ENCODE measurements at places on chromosomes 2 and 18.

GRCh38 chr2:233280114-233280693 lies 27.4 kb upstream of the SAG start:
- no peak for DNase-seq

GRCh38 chr2:174222154-174222553 lies 26.2 kb downstream of the OLA1 start:
- no peak for DNase-seq

DNA sequence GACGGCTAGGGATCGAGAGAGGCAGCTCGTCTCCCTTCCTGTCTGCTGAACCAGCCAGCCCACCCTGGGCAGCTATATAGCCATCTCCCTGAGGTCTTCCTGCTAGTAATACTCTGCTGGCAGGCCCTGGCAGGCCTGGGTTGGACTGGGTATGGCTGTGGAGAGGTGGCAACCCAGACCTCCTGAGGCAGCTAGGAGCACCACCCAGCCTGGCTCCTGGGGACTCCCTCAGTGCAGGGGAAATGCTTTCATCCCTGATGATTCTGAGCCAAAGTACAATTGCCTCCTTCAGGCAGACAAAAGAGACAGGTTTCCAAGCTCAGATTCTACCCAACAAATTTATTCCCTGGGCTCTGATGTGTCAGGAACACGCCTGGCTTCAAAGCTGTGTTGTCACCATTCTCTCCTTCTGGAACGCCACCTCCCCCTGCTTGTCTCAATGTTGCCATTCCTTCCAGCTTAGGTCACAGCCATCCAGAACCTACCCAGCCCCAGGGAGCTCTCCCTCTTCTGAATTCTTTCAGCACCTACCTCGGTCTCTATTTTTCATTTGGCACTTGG lies 4.7 kb upstream of the DNAJB2 start:
- DNase-seq, result no peak

DNA sequence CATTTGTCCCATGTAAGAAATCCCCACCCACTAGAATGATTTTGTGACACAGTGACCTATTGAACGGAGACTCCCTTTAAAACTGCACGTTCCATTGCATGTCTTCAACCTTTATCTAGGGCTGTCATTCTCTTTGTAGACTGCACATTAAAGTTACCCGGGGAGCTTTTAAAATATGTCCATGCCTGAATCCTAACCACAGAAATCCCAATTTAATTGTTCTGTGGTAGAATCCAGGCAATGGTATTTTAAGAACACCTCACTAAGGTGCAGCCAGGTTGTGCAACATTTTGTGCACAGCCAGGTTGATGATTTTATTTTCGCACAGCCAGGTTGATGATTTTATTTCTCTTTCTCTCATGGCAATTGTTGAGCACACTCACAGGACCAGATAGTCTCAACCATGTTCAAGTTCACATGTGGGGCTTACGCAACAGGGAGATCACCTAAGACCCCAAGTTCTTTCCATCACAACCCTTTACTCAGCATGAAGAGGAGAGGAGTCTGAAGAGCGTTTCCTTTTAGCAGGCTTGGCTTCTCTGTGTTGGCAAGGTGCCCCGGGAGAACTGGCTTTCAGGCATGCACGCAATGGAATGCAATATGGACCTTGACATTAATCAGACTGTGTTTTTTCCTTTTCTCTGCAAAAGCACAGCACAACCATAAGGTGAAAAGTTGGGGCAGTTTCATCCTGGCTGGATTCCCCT lies 467.3 kb upstream of the ETAA1 start:
- no peak for DNase-seq

DNA sequence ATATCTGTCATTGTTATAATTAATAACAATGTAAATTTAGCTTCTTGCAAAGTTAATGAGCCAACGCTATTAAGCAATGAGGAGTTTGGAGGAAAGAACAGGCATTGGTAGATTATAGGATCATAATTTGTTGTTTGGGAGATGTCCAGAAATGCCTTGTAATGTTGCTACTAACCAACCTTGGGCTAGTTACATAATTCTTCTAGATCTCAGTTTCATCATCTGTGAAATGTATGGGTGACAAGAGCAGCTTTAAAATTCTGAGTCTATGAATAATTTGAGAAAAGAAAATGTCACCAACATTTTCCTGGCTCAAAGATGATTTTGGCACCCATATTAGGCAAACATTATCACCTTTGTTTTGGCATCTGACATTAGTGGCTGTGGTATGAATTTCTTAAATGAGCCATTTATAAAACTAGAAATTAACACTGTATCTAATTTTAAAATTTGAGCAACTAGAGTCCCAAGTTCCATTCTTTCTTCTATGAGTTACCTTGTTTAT lies 2.9 kb downstream of the TMEM178A start:
- DNase-seq, result no peak

DNA sequence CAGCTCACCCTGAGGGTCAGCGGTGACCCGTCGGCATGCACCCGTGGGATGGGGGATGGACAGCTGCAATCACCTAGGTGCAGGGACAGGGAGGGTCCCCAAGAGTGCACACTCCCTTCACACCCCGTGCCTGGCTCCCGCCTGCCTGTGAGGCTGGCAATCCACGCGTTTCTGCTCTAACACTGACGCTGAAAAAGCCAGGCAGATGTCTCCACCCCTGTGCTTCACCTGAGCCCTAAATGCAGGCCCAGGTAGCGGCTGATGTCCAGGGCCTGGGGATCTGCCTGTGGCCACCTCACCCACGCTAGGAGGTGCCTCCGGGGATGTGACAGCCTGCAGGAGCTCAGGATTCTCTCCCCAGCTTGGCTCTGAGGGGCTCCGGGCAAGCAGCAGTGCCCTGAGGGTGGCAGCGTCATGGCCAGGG lies 212.0 kb upstream of the SALL3 start:
- no peak for DNase-seq

- no peak for DNase-seq
Observed at GRCh38 chr18:55302167-55302833, 285.7 kb downstream of the TCF4 start.

DNA sequence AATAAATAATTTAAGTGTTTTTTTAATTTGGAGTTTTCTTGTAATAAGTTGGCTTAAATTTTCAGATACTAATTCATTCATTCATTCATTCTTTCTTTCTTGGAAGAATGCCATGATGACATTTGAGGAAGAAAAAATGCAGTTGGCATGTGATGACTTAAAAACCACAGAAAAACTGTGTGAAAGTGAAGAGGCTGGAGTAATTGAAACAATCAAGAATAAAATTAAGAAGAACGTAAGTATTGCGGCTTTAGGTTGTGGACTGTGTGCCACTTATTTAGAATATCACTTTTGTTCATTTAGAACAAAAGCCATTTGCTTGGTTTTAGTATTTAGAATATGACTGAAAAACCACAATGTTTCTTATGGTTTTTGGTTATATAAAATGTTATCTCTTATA lies 51.4 kb downstream of the TTC39C start:
- DNase-seq, result no peak

DNA sequence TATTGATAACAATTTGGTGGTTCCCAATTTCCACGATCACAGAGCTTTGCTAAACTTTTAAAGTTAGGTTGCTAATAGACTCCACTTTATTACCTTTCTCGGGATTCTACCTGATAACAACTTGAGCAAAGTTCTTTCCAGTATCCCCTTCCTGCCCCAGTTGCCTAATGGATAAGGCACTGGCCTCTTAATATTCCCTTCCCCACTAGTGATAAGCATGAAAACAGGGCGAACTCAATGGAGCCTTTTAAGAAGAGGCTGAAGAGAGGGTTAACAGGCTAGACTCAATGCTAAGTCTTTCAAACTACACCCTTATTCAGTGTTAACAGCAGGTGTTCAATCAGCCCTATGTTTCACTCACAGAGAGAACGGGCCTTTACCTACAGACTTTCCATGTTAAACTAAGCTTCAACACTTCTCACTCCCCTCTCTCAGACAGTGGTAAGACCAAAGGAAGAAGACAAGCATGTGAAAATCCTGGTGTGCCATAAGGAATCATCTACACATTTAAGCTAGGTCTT lies 75.8 kb downstream of the ANKRD44 start:
- no peak for DNase-seq

DNA sequence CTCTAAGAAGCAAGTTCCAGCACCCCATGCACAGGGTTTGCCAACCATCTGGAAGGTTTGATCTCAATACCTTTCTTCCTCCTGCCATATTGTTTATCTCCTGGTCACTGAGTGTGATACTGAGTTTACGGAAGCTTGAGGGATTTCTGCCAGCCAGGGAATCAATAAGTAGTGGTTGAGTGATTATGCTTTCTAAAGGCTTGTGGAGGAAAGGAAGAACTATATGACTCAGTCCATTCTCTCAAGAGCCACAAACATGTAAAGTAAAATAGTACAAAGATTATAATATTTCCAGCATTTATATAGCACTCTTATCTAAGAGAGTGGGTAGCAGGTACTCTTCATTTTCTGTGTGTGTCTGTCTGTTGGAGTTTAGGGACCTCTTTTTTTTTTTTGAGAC lies 49.2 kb downstream of the SLC4A3 start:
- DNase-seq, result no peak

DNA sequence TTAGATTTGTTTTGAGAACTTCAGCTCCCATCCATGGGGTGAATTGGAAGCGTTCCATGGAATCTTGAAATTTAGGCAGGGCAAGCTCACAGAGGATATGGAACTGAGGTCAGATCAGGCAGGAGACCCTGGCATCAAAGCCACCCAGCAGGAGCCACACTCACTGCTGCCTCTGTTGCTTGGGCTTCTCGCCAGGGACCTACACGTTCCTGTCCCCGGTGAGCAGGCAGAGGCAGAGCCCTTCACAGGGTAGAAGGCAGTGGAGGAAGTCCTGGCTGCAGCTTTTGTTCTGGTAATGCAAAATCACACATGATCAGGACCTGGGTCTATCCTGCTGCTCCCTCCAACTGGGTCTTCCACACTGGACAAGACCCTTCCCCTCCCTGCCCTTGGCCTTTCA lies 42.1 kb downstream of the CAPN13 start:
- DNase-seq, result no peak

DNA sequence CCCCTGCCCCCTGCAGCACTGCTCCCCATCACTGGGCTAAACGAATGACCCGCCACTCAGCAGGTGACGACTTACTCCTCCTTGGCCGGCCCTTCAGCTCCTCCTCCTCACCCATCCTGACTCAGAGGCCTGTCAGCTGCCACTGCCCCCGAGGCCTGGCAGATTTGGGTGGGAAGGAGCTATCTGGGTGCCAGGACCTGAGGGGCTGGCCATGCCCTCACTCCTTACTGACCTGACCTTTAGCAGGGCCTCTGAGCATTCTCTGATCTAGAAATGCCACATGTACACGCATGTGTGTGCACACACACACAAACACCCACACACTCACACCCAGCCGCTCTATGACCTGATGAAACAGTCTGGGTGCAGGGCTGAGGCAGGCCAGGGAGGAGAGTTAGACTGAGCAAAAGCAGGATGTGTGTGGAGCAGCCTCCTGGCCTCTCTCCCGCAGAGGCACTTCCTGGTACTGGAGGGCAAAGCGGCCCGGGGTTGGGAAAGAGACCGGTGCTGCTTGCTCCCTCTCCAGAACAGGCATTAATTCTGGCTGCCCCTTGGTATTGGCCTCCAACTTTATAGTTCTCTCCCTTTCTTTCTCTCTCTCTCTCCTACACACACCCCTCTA lies 68.0 kb downstream of the ZFP36L2 start:
- no peak for DNase-seq

GRCh38 chr2:218995561-218995960 lies 2.3 kb upstream of the CRYBA2 start:
- no peak for DNase-seq

DNA sequence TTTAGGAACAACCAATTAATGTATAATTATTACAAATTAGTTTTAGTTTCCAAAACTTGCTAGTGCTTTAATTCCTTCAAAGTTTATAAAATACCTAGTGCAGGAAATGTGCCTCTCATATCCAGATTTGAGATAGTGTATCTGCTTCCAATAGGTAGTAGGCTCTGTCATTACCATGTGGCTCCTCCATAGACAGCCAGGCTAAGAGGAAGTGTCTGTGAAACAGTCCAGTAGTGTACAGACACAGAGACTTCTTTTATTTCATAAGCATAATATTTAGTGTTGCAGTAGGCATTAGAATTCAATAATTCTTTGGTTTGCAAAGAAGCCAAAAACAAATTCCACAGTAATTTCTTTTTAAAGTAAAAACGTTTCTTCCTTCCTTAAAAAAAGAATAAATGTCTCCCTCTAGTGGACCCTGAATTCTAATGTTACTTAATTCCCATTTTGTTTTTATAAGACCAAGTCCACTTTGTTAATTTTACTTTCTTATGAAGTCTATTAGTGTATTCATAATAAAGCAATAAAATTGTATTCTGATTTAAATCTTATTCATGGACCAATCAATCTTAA lies 101.2 kb downstream of the NEB start:
- DNase-seq, result no peak

GRCh38 chr2:45005261-45006002 lies 3.8 kb downstream of the SIX2 start:
- no peak for DNase-seq

DNA sequence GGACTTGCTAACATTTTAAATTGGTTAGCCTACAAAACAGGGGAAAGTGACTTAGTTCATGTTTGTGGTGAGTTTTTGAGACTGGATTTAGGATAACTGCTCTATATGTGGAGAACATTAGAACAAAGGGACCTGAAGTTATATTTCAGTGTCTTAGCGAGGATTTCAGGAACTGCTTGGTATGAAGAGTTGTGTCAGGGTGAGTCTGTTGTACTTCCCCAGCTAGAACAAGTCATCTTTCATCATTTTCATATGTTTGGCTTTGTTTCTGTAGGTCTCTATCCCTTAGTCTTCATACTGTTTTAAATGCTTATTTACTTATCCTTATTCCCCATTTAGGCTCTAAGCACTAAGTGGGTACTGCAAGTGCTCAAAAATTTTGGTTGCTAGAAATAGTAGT lies 41.9 kb downstream of the KCMF1 start:
- no peak for DNase-seq

- no peak for DNase-seq
Observed at GRCh38 chr2:32772638-32773447, 145.0 kb downstream of the TTC27 start.

Data from stimulated activated CD8-positive, alpha-beta memory T cell treated with anti-CD3 and anti-CD28 coated beads, Interleukin-2, amount 100 ng/mL, for 1 hour (primary cell).